A549 treated with RU486 at 1 μM for 4 hours (cell line): ENCODE measurements at places on chromosomes 5 and 9. TPM values are rescaled to one million over a fixed set of nuclear protein-coding genes. Genes with fewer than 3 reads are reported as not detected.

AFAP1L1 gene
- total RNA-seq, result 5.1 to 7.9 TPM (median 6.6 TPM) in 5 replicates

EIF4E1B gene
- not detected in 5 replicates for total RNA-seq

KIF20A gene
- 42.0 to 48.1 TPM (median 47.0 TPM) in 5 replicates for total RNA-seq

IGIP gene
- 0.53 to 1.1 TPM (median 0.94 TPM) in 5 replicates for total RNA-seq

C8G gene
- total RNA-seq, result 0.24 to 2.2 TPM (median 0.66 TPM) in 5 replicates

GEMIN5 gene
- total RNA-seq, result 23.3 to 28.2 TPM (median 25.2 TPM) in 5 replicates

POU5F2 gene
- total RNA-seq, result not detected in 5 replicates

PCDHGB5 gene
- 2.0 to 3.0 TPM (median 2.5 TPM) in 5 replicates for total RNA-seq

PIP5K1B gene
- 0.03 TPM in 1 of 5 replicates, not detected in the others for total RNA-seq

COMMD10 gene
- 28.3 to 42.4 TPM (median 37.8 TPM) in 5 replicates for total RNA-seq

MGAT1 gene
- 73.0 to 92.1 TPM (median 86.3 TPM) in 5 replicates for total RNA-seq

CNTLN gene
- 2.4 to 7.0 TPM (median 5.7 TPM) in 5 replicates for total RNA-seq

FCN2 gene
- not detected in 5 replicates for total RNA-seq

FAM221B gene
- not detected in 5 replicates for total RNA-seq

ZER1 gene
- total RNA-seq, result 12.0 to 16.3 TPM (median 15.4 TPM) in 5 replicates

FOXD4L6 gene
- 0.11 TPM in 1 of 5 replicates, not detected in the others for total RNA-seq

PCDHGA5 gene
- 0.07 to 0.30 TPM (median 0.13 TPM) in 5 replicates for total RNA-seq

PCA3 gene
- total RNA-seq, result not detected in 5 replicates

PNPLA7 gene
- total RNA-seq, result 0.54 to 0.85 TPM (median 0.83 TPM) in 5 replicates

TAF11L6 gene
- total RNA-seq, result not detected in 5 replicates

SPATA31C1 gene
- not detected in 5 replicates for total RNA-seq

IL7R gene
- total RNA-seq, result 0.46 to 0.91 TPM (median 0.62 TPM) in 5 replicates

ZNF618 gene
- 6.7 to 11.2 TPM (median 9.6 TPM) in 5 replicates for total RNA-seq

LCN1 gene
- not detected in 5 replicates for total RNA-seq

TRAF1 gene
- 3.6 to 6.8 TPM (median 4.6 TPM) in 5 replicates for total RNA-seq

RAB14 gene
- total RNA-seq, result 41.5 to 49.3 TPM (median 45.8 TPM) in 5 replicates

SPINK13 gene
- total RNA-seq, result not detected in 5 replicates
